ENCODE measurements at places on chromosomes 13 and 19.

- no peak for DNase-seq
Observed at GRCh38 chr13:50214514-50214913, 199.3 kb downstream of the KCNRG start.

GRCh38 chr13:31090096-31090495 is 71.6 kb downstream of the HSPH1 start:
- no peak for DNase-seq

- no peak for DNase-seq
Observed at GRCh38 chr13:64697226-64697625, 2532.9 kb downstream of the PCDH9 start.

GRCh38 chr13:35984776-35985453 is 146.3 kb downstream of the DCLK1 start:
- DNase-seq, result peak; percentile 47

GRCh38 chr19:14418856-14419105 is 360 bp downstream of the DDX39A start:
- no peak for DNase-seq

DNA sequence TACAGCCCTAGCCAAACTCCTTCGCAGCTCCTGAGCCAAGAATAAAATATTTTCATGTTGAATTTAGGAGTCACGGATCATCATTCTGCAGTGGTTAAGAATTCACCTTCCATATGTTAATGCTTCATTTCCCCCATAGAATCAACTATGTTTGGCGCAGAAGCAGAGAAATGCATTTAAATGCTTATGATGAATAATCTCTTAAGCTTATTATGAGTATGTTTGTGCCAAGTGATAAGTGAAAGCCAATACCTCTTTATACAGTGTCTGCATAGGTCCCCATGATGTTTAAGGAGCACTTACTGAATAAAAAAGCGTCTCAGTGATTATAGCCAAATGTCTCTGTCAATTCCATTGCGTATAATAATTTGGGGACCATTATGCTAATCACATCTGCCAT is 32.7 kb upstream of the POMP start:
- no peak for DNase-seq

- no peak for DNase-seq
Observed at GRCh38 chr13:20465218-20465879, 60.3 kb downstream of the CRYL1 start.

GRCh38 chr13:29369060-29369743 is 226.3 kb downstream of the SLC7A1 start:
- DNase-seq, result no peak

- peak; percentile 97 for DNase-seq
Observed at GRCh38 chr19:55216461-55217198, 7.3 kb upstream of the PTPRH start.

- DNase-seq, result no peak
Observed at GRCh38 chr19:55676383-55676782, 1.4 kb downstream of the EPN1 start.

- DNase-seq, result no peak
Observed at GRCh38 chr13:100818711-100819110, 144.1 kb upstream of the TMTC4 start.

DNA sequence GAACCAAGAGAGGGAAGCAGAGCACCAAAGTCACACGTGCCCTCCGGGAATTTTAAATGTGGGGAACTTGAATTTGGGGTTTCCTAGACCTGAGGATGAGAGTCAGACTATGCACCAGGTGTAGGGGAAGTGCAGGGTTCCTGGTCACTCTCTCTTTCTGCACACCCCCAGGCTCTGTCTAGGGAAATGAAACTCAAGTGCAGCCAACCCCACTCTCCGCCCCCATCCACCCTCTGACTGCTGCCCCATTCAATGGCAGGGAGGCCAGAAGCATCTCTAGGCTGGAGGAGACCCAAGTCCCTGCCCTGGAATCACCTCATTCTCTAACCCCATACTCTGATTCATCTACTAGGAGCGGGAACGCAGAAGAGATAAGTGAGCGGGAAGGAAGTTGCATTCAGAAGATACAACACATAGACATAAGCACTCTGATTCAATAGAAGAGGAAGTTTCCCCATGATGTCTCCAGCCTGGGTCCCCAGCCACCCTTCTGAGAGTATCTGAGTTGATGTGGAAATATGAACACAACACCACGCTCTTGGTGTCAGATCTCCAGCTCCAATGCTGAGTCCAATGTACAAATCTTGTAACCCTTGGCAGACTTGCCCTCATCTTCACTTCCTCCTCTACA is 4.7 kb upstream of the SIGLEC14 start:
- no peak for DNase-seq
